ENCODE measurements at places on chromosomes 16 and 17.

- no peak for DNase-seq
Observed at GRCh38 chr17:64278614-64279013, 15.6 kb upstream of the TEX2 start.

GRCh38 chr17:16952401-16952800 lies 19.5 kb downstream of the TNFRSF13B start:
- no peak for DNase-seq

- no peak for DNase-seq
Observed at GRCh38 chr16:19153876-19154275, 14.2 kb upstream of the SYT17 start.

GRCh38 chr16:26976873-26977272 lies 89.9 kb upstream of the C16orf82 start:
- no peak for DNase-seq

- no peak for DNase-seq
Observed at GRCh38 chr17:9273428-9274391, 252.4 kb downstream of the NTN1 start.

DNA sequence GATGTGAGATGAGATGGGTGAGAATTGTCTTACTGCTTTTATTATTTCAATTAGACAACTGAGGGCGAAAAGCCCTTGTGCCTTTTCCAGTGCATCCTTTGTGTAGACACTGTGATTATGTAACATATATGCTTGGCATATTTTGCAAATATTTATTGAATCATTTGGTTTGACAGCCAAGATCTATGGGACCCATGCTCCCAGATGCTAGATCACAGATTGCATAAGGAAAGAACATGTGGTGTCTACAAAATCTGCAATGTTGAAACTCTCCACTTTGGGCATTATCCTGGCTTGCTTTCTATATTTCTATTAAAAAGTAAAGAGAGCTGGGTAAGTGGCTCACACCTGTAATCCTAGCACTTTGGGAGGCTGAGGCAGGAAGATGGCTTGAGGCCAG lies 4.8 kb upstream of the COG1 start:
- DNase-seq: no peak

DNA sequence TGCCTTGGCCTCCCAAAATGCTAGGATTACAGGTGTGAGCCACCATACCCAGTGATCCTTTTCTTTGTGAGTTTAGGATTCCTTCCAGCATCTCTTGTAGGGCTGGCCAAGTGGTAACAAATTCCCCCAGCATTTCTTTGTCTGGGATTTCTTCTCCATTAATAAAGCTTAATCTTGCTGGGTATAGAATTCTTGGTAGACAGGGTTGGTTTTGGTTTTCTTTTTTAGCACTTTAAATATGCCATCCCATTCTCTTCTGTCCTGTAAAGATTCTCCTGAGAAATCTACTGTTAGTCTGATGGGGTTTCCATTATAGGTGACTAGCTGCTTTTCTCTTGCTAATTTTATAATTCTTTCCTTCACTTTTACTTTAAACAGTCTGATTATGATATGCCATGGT lies 173.0 kb upstream of the TOM1L1 start:
- no peak for DNase-seq

DNA sequence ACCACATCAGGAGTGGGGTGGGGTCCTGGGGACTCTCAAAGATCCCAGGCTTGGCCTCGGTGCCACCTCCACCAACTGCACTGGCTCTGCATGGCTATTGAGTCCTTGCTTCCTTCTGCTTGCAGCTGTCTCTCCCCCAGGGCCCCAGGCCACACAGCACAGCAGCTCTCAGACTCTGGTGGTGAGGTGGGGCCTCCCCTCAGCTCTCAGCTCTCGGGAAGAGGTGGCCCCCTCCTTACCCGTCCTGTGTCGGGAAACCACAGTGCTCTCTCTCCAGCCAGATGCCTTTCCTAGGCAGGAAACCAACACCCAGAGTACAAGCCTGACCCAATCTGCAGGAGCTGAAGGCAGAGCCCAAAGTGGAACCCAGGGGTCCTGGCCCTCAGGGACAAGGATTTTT lies 18.5 kb downstream of the SRCIN1 start:
- DNase-seq: no peak

GRCh38 chr17:80385046-80385445 lies 29.9 kb upstream of the ENDOV start:
- DNase-seq: no peak

GRCh38 chr16:48409839-48410632 lies 24.8 kb upstream of the SIAH1 start:
- no peak for DNase-seq

GRCh38 chr16:47713225-47713595 lies 252.1 kb downstream of the PHKB start:
- DNase-seq: no peak

DNA sequence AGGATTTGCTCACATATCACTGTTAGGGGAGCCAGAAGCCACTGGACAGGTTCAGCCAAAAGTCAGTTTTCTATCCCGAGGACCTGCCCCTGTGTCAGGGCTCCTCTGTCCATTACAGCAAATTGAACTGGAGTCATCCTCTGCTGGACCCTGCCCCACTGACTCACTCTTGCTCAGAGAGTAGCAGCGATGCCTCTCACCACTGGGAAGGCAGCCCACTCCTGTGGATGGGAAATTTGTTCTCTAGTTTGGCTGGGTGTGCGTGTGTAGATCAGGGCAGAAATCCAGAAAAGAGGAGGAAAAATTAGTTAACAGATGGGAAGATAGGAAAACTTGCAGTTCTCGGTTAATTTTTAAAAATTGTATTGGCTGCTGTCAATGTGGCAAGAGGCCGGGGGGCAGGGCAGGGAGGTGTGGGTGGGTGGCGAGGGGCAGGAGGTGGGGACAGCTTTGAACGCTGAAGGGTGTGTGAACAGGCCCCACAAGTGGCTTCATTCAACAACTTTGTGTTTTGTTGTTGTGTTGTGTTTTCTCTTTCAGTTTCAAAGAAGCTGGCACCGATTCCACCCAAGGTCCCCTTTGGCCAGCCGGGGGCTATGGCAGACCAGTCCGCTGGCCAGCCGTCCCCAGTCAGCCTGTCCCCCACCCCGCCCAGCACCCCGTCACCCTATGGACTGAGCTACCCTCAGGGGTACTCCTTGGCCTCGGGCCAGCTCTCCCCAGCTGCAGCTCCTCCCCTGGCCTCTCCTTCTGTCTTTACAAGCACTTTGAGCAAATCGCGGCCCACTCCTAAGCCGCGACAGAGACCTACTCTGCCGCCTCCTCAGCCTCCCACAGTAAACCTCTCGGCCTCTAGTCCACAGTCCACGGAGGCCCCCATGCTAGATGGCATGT lies 33.6 kb downstream of the ELAC2 start:
- no peak for DNase-seq
